Epithelial cell of alveolus of lung (primary cell): ENCODE measurements at places on chromosomes 1 and 21. TPM values are rescaled to one million over a fixed set of nuclear protein-coding genes. Genes with fewer than 3 reads are reported as not detected.

ENAH gene
- 54.0 and 82.1 TPM in 2 replicates for total RNA-seq

RGS4 gene
- 14.4 and 30.9 TPM in 2 replicates for total RNA-seq

GPR3 gene
- 2.2 and 2.8 TPM in 2 replicates for total RNA-seq

TDRKH gene
- 1.1 and 4.1 TPM in 2 replicates for total RNA-seq
